ENCODE measurements at places on chromosomes 4 and X. TPM values are rescaled to one million over a fixed set of nuclear protein-coding genes. Genes with fewer than 3 reads are reported as not detected.

Gene ARHGEF38
- not detected for total RNA-seq

Gene MXD4
- total RNA-seq, result 25.6 TPM

Gene CDX4
- total RNA-seq, result not detected

Gene SPANXA2
- total RNA-seq, result not detected

Gene FREM3
- not detected for total RNA-seq

Gene IL13RA1
- 35.6 TPM for total RNA-seq

Gene HTR2C
- not detected for total RNA-seq

Gene FRAS1
- total RNA-seq, result under 0.01 TPM

Gene NDP
- total RNA-seq, result 0.28 TPM

Gene JAKMIP1
- not detected for total RNA-seq

Gene ADH7
- total RNA-seq, result not detected

Gene KLKB1
- total RNA-seq, result under 0.01 TPM
